ENCODE measurements at places on chromosomes 16 and 17.

- no peak for DNase-seq
These were observed 11.9 kb upstream of the SLC4A1 start for GRCh38 chr17:44279666-44280391.

- no peak for DNase-seq
These were observed 3.8 kb upstream of the WSCD1 start for GRCh38 chr17:6066183-6066948.

DNA sequence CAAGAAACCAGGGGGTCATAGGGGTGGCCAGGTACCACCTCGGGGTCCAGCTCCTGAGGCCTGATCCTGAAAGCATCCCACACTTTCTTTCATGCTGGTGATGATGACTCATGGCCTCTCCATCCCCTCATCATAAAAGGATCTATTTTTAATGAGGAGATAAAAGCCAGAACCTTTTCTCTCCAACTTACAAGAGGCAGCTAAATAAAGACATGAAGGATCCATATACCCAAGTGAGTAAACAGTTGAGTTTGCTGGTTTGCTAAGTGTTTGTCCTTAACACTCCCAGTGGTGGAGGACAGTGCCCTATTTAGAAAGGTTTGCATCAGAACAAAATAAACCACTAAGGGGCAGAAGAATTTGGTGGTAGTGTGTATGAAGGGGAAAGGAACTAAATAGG, 383.8 kb downstream of the GRIN2A start:
- no peak for DNase-seq

DNA sequence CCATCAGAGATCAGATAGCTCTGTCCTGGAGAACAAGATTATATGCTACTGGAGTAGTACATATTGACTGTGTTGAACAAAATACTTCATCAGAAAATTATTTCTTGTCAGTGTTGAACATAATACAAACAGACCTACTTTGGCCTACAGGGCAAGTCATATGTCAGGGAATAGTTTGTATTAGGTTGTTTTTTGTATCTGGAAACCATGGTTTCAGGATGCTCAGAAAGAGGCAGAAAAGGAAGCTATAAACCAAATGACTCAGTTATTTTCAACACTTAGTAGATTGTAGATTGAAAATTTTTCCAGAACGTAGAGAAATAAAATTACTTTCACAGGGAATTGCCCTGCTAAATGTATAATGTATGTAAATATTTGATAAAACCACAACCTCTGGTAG, 198.4 kb downstream of the CYB561 start:
- no peak for DNase-seq

DNA sequence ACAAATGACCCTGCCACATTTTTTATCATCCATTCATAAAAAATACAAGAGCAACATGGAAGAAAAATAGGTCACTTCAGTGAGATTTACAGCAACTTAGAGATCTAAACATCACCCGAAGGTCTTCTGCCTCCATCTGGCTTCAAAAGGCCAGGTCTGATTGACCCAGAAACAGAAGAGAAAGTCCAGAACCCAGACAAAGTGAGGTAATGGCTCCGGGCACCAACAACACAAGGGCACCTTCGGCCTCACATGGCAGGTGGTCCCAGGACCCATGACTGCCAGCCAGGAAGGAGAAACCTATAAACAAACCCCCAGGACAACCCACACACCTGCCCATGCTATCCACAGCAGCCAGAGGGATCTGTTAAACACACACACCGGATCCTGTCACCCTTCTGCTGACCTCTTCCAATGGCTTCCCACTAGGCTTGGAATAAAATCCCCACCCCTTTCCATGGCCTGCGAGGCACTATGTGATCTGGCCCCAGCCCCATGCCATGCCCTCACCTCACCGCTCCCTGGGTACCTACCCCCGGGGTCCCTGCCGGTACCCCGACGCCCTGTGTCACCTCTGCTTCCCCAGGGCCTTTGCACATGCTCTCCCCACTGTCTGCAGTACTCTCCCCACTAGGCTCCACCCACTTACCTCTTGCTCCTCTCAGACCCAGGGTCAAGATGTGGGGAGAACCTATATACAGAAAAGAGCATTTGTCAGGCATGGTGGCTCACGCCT, 149.1 kb downstream of the ZNF423 start:
- no peak for DNase-seq

DNA sequence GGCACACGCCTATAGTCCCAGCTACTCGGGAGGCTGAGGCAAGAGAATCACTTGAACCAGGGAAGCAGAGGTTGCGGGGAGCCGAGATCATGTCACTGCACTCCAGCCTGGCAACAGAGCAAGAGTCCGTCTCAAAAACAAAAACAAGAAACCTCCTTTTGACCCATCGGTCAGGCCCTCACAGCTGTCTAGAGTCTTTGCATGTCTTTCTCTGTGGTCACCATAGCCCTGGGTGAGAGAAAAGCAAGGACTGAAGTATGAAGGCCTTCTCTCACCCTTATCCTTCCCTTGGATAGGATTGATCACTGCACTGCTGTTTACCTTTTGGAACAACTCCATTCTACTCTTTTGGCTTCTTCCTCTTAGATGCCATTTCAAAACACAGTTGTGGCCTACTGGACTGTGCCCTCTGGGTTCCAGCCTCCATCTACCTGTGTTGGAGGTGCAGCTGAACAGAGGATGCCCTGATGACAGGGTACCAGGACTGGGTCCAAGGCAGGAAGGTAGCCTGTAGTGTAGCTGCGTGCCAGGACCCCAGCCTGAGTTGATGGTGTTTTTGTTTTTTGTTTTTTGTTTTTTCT, 37.1 kb downstream of the LDHD start:
- no peak for DNase-seq

GRCh38 chr17:602436-602835, 112.2 kb downstream of the VPS53 start:
- DNase-seq: no peak

- DNase-seq: peak; percentile 66
These were observed 11.5 kb upstream of the CLEC18C start for GRCh38 chr16:70162041-70162451.

DNA sequence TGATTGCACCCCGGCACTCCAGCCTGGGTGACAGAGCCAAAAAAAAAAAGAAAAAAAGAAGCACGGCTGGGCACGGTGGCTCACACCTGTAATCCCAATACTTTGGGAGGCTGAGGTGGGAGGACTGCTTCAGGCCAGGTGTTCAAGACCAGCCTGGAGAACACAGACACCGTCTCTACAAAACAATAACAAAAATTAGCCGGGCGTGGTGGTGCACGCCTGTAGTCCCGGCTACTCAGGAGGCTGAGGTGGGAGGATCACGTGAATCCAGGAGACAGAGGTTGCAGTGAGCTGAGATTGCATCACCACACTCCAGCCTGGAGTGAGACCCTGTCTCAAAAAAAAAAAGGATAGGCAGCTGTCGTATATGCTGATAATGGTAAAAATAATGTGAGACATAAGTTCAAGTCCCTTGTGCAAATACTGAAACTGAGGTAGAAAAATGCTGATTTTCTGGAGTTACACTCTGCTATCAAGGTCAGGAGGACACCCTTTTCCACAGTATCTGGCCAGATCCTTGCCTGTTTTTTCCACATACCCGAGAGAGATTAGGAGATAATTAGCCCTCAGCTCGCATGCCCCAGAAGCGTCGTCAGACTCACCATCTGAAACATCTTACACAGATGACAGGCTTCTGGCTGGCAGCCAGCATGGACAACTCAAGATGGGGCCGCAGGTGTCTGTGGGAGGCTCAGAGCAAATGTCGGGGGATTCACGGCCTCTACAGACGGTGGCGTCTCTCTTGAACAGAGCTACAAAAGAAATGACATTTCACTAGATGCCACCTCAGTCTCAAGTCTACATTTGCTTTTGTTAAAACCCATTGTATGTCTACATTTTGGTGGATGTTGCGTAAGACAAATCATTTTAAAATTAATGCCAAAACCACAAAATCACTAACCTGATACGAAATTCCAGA, 36.8 kb downstream of the WDR45B start:
- no peak for DNase-seq

- no peak for DNase-seq
These were observed 55.2 kb upstream of the MRTFB start for GRCh38 chr16:14015948-14016347.

GRCh38 chr16:50368410-50369132, at the start of gene BRD7:
Gene BRD7 (minus strand): TSS chr16:50368988. CDS start chr16:50368774, 214 bp downstream.
- peak; percentile 62 for DNase-seq

GRCh38 chr17:63358111-63358839, 87.8 kb downstream of the CYB561 start:
- no peak for DNase-seq

DNA sequence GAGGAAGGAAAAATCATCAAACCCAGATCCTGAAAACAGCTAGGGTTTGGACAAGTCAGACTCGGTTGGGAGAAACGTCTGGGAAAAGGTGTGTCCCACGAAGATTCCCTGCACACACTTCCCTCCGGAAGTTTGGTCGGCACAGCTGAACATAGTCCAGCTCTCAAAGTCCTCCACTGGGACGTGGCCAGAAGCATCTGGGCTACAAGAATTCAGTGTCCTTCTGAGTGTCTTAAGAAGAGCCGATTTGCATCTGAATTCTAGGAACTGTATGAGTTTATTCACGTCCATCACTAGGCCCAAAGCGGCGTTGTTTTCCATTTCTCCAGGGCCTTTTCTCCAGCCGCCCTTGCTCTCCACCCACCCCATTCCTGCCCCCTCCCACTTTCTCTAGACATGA, 109.1 kb downstream of the C17orf67 start:
- no peak for DNase-seq

- DNase-seq: no peak
These were observed 480 bp downstream of the TXNL4B start for GRCh38 chr16:72092832-72093447.

DNA sequence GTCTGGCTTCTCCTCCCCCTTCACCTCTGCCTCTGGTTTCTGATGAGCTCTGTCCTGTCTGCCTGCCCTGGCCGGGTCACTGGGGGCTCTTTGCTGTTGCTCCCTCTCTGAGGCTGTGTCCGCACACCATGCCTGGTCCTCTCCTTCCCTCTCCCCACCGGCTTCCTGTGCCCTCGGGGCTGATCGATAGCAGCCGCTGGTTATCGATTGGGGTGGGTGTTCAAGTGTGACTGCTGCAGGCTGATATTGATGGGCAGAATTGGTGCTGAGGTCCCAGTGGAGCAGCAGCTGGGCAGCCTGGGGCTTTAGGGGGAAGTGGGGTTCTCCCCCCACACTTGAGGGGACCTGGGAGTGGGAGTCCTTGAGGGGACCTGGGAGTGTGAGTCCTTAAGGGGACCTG, 16.4 kb downstream of the MRM1 start:
- no peak for DNase-seq

DNA sequence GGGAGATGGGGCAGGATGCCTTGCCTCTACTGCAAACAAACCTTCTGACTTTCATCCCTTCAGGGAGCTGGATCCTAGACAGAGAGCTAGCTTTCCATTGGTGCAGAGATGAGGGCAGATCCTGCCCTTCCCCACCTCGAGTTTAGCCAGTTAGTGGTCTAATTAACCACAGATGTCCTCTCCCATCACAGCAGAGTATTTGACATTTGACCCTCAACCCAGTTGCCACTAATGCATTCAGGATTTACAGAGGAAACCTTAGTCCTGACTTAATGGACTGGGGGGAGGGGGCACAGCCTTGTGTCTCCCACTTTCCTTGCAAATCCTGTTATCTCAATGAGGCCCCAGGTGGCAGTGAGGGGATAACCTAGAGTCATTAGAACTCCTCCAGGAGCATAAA, 10.2 kb downstream of the PIP4K2B start:
- no peak for DNase-seq

DNA sequence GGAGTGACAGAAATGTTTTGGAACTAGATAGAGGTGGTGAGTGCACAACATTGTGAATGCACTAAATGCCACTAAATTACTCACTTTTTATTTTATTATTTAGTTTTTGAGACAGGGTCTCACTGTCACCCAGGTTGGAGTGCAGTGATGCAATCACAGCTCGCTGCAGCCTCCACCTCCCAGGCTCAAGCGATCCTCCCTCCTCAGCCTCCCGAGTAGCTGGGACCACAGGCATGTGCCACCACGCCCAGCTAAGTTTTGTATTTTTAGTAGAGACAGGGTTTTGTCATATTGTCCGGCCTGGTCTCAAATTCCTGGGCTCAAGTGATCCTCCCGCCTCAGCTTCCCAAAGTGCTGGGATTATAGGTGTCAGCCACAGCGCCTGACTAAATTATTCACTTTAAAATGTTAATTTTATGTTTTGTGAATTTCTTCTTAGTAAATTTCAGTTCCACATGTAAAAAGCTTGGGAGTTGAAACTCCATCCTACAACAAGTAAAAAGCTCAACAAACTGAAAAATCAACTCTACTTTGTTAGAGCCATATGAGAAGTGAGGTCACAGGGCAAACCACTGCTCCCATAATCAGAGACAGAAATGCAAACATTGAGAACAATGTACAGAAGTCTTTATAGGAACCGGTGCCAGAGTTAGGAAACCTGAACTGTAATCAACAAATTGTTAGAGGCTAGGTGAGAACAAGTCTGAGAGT, 13.8 kb upstream of the SLC5A10 start:
- DNase-seq: no peak

DNA sequence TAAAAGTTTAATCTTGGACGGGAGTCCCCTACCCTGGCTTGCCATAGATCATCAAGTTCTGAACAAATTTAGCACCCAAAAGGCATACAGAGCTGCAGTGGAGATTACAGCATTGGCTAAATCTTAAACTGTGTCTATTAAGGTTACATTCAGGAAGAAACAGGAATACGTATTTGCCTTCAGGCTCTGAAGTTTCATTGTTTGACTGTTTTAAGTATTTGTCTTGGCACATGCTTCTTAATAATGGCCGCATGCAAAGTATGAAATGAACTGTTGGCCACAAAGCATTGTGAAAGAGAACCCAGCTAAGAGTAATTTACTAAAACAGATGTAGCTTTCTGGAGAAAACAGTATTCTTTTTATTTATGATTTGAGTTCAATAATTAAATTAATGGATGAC, 63.9 kb upstream of the CNEP1R1 start:
- DNase-seq: no peak

GRCh38 chr16:17452922-17453321, 17.8 kb downstream of the XYLT1 start:
- DNase-seq: no peak

GRCh38 chr16:19753815-19754643, 36.0 kb downstream of the IQCK start:
- no peak for DNase-seq

GRCh38 chr17:3534881-3535252, 22.7 kb downstream of the TRPV3 start:
- peak; percentile 73 for DNase-seq

GRCh38 chr16:87806641-87807546, 41.1 kb upstream of the KLHDC4 start:
- no peak for DNase-seq

GRCh38 chr16:47045023-47045422, 71.5 kb upstream of the DNAJA2 start:
- DNase-seq: no peak

DNA sequence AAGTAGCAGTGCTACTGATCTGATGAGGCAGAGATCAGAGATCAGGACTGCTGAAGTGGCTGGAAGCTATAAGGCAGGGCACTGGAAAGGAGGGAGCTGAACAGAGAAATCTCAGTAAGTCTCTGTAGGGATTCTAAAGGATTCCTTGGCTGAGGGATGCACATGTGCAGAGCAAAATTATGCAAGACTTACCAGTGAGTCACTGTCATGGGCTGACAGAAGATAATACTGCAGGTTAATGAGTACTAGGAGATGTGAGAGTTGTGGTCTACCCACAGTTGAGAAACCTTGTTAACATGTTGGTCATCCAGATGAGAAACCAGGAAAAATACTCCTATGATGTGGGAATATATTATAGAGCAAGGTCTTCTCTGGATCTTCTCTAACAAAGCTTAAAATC, 378.1 kb downstream of the HAPSTR1 start:
- no peak for DNase-seq

- DNase-seq: no peak
These were observed 665.2 kb downstream of the TOX3 start for GRCh38 chr16:51881731-51882130.
